ENCODE measurements at places on chromosomes 2 and 18. TPM values are rescaled to one million over a fixed set of nuclear protein-coding genes. Genes with fewer than 3 reads are reported as not detected.

REG3A gene
- total RNA-seq = not detected

FOXI3 gene
- total RNA-seq = not detected

DIS3L2 gene
- 56.0 TPM for total RNA-seq

UGT1A1 gene
- not detected for total RNA-seq

EMX1 gene
- total RNA-seq = not detected

OBSL1 gene
- not detected for total RNA-seq

PROKR1 gene
- total RNA-seq = not detected

RBM44 gene
- 0.61 TPM for total RNA-seq

LONRF2 gene
- total RNA-seq = 0.06 TPM

ORC4 gene
- 59.4 TPM for total RNA-seq

NPAS2 gene
- 2.1 TPM for total RNA-seq

CXCR1 gene
- total RNA-seq = not detected

INHA gene
- not detected for total RNA-seq

DNAJC5G gene
- not detected for total RNA-seq

TSHZ1 gene
- 32.0 TPM for total RNA-seq

ASXL3 gene
- not detected for total RNA-seq

SYT4 gene
- total RNA-seq = not detected

CPS1 gene
- 0.44 TPM for total RNA-seq

MROH2A gene
- total RNA-seq = not detected

NPPC gene
- not detected for total RNA-seq

EMILIN1 gene
- 0.33 TPM for total RNA-seq

IL36A gene
- total RNA-seq = not detected

CCDC102B gene
- total RNA-seq = 4.4 TPM

SLC5A7 gene
- not detected for total RNA-seq

NFE2L2 gene
- total RNA-seq = 86.9 TPM

TDRD15 gene
- total RNA-seq = 0.06 TPM

CCDC138 gene
- 4.2 TPM for total RNA-seq

AGPS gene
- 28.3 TPM for total RNA-seq

ANKRD53 gene
- not detected for total RNA-seq

NEB gene
- total RNA-seq = 2.1 TPM

CFC1 gene
- not detected for total RNA-seq

TCF23 gene
- not detected for total RNA-seq
